ENCODE measurements at places on chromosomes 12 and 14.

DNA sequence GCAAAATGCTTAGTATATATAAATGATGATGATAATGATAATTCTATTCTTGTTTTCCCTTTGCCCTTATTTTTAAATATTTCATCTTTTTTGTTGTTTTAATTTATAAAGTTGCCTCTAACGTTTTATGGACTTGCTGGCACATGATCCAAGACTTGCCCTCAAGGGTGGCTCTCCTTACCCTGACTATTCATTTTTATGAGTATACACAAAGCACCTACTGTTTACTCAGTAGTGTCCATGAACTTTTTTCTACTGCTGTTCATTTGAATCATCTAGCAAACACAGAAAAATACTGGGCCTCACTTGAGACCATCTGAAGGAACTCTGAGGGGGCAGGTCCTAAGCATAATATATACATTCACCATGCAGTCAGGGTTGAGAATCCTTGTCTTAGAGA is 276.2 kb downstream of the AACS start:
- DNase-seq, result no peak

DNA sequence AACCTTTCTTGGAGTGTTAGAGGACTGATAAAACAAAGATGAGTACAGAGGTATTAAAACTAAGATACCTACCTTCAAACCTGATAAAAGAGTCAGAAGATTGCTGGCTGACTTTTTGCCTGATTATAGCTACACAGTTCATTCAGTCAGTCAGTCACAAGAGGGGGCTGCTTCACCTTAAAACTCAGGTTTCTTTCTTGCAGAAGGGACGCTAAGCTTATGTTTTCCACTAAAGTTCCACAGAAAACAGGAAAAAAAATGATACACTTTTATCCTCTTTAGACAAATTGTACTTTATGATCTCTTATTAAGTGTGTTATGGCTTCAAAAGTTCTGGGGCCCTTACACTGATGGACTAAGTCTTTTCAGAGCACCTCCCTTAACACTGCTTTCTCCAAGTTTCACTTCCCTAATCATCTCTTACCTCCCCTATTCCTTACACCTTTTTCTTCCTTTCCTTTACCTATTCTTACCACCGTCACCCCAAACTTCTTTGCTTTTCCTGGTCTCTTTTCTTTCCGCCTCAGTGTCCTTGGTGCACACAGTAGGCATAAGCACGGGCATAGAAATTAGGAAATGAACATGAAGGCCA is 448.7 kb upstream of the OR4E1 start:
- DNase-seq, result no peak

- DNase-seq, result no peak
These were observed 5.9 kb downstream of the CLSTN3 start for GRCh38 chr12:7136071-7136470.

DNA sequence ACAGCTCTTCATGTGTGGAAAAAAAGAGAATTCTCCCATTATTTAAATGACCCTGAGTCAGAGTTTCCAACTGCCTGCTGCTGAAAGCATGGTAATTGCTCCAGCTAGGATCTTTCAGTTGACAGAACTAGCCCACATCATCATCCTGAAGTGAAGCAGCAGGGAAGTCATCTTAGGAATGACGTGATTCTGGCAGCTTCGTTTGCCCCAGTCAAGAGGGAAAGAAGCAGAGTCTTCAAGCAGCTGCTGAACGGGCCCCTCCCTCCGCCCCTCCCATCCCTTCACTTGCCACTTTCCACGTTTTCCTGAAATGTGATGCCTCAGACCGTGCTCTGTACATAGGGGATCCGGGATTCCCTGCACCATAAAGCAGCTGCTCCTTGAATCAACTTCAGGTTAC is 455.0 kb upstream of the TMEM132C start:
- no peak for DNase-seq

DNA sequence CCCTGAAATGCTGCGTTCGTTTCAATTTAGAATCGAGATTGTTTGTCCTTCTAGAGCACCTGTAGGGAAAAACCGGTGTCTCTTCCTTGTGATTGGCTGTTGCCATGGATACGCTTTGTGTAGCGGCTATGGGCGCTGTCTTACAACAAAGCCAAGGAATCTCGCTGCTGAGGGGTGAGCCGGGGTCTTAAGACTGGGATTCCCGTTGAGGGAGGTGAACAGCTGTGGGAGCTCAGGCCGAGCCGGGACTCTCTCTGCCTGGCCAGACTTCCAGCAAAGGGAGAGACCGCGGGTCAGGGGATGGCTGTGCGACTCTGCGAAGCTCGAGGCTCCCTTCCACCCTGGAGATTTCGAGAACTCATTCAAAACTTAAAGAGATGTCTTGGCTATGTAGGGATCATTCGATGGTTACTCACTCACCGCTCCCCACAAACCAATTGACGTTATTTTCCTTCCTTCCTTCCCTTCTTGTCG is at the start of the genes LRRIQ1 and TSPAN19:
TSS of gene LRRIQ1 (plus strand) at position 118 of the 474 bp plus-strand sequence. CDS start 1,826 bp downstream, outside the sequence.
TSS of gene TSPAN19 (minus strand) at position 44 of the 474 bp plus-strand sequence. CDS start 6,331 bp downstream, outside the sequence.
- peak; percentile 67 for DNase-seq

DNA sequence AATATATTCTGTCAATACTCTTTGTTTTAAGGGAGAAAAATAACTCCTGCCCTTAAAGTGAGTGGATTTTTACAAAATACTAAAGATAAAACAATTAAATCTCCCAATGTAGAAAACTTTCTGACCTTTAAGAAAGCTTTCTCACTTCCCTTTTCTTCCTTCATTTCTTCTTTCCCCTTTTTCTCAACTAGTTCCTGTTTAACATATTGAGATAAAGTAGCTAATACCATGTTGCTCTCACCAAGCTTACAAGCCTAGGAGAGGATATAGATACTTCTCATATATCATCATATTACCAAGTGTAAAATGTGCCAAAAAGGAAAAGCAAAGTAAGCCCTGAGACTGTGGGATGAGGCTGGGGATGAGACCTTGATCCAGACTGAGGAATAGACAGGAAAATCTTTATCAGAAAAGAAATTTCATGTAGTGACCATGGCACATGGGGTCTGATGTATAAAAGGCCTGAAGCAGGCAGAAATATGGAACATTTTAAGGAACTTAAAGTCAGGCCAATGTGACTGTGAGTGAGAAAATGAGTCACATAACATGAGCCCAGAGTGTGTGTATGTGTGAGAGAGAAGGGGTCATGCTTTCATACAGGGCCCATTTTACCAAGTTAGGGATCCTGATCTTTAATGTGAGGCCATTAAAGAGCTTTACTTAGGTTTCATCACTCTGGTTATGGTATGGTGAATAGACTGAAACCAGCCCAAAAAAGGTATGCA is 1.6 kb upstream of the RPL10L start:
- DNase-seq, result no peak

- DNase-seq, result no peak
These were observed 452.6 kb downstream of the ZFP36L1 start for GRCh38 chr14:68340262-68340661.

- no peak for DNase-seq
These were observed 22.5 kb downstream of the RFLNA start for GRCh38 chr12:124317400-124317799.

- DNase-seq, result no peak
These were observed 1031.8 kb downstream of the GALC start for GRCh38 chr14:86961106-86961716.

GRCh38 chr12:34338751-34339150 is 316.5 kb downstream of the ALG10 start:
- DNase-seq, result no peak

DNA sequence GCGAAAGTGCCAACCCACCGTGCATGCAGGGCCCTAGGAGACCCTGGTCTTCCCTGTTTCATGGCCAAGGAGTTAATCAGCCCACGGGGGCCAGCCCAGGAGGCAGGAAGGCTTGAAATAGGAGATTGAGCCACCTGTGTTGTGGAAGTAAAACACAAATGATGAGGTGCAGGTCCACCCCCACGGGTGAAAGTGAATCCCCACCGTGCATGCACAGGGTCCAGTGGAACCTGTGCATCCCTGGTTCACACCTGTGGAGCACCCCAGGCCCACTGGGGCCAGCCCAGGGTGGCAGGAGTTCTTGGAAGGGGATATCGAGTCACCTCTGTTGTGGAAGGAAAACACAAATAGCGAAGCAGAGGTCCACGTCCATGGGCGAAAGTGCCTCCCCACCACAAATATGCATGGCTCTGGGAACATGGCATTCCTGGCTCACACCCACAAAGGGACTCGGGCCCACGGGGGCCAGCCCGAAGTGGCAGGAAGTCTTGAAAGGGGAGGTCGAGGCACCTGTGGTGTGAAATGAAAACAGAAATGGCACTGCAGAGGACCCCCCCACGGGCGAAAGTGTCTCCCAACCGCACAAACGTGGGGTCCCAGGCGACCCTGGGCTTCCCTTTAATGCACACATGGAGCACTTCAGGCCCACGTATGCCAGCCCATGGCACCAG is 381.5 kb downstream of the ALG10 start:
- DNase-seq, result peak; percentile 56

- no peak for DNase-seq
These were observed 37.7 kb downstream of the SPATS2 start for GRCh38 chr12:49404956-49405355.

GRCh38 chr12:2234091-2234490 is 181.3 kb downstream of the CACNA1C start:
- no peak for DNase-seq

- no peak for DNase-seq
These were observed 762.4 kb downstream of the SLC6A15 start for GRCh38 chr12:84150201-84150600.

DNA sequence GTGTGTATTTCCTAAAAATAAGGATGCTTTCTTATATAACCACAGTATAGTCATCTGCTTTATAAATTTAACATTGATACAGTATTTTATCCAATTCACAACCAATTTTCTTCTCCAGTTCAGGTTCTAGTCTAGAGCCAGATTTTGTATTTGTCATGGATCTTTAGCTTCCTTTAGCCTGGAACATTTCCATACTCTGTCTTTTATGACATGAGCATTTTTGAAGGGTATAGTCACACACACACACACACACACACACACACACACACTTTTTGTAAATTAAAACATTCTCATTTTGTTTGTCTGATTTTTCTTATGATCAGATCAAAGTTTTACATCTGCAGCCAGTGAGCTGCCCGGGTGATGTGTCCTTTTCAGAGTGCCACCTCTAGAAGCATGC is 25.4 kb downstream of the CGRRF1 start:
- no peak for DNase-seq

- no peak for DNase-seq
These were observed 6.1 kb downstream of the NEK9 start for GRCh38 chr14:75120541-75121291.

GRCh38 chr12:19577281-19577530 is 137.9 kb downstream of the AEBP2 start:
- no peak for DNase-seq

DNA sequence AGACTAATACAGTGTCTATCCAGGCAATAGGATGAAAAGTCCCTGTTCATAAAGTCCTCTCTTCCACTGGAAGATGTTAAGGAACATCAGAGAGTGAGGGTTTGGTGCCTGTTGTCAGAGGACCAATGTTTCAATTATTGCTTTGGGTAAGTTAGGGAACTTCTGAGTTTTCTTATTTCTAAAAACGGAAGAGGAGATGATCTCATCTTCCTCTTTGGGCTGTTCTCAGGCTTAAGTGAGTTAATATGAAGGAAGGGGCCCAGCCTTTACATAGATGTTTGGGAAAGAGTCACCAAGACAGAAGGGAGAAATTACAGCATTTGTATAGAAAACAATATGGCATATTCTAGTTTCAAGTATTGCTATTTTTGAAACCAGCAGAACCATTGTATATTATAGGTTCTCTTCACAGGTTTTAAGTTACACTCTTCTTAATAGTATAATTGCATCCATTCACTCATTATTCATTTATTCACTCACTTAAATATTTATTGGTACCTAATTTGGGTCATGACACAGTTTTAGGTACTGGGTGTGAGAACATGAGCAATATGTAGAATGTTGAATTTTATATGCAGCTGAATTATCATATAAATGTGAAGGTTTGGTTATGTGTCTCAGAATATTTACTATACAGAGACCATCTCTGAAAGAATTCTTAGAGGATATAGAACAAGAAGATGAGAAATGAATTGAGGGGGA is 68.5 kb upstream of the LRIG3 start:
- DNase-seq, result no peak

- DNase-seq, result no peak
These were observed 8.5 kb upstream of the OR4Q2 start for GRCh38 chr14:19993438-19993837.

DNA sequence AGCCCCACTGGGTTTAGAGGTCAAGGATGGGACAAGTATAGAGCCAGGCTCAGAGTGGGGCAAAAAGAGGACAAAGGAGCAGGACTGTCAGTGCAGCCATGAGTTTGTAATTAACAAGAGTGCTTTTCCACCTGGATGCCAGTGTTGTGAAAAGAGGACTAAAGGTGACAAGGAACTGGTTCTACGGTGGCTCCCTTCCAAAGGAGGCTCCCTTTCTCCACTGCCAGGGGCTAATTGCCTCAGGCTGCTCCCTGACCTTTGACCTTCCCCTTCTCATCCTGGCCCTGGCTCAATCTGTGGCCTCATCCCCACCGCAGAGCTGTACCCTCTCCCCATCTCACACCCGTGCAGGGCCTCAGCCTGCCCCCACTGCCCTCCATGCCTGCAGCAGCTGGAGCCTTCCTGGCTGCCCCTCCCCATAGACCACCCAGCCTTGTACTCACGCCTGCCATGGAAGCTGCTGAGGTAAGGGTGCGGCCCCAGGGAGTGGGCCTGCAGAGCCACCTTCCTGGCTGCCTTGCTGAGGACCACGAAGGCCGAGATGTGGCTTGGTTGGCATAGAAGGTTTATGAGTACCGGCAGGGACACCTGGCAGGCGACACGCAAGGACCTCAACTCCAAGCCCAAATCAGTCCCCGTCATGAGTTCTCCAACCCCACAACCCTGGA is 24.8 kb upstream of the FKBP4 start:
- no peak for DNase-seq

DNA sequence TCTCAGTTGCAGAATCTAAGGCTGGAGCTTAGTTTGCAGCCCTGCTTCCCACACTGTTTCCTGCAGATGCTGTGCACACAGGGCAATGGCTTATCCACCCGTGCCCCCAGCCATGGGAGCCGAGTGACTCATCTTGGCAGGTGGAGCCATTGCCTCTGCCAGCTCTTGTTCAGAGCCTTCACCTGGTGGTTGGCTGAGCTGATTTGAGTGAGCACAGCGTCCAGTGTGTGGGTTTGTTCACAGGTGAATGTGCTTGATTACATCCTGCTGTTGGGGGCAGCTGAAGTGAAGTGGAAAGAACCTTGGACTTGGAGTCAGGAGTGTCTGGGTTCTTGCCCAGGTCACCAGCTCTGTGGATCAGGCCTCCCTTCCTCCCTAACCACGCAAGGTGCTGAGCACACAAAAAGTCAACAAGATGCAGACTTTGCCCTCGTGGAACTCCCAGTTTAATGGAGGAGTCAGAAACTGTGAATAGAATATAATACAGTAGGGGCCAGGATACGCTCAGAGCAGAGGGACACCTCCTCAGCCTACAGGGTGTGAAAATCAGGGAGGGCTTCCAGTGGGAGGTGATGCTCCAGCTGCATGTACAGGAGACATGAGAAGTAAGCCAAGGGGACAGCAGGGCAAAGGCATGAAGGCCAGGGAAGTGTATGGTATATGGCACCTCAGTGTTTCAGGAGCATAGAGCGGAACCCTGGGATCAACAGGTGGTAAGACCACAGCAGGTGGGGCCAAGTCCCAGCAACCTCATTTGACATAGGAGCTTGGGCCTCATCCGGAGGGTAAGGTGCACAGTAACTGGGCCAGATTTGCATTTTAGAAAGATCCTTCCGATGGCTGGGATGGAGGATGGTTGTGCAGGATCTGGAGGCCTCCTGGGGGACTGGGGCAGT is 22.8 kb downstream of the JDP2 start:
- no peak for DNase-seq

GRCh38 chr14:101559624-101560533 is 1.4 kb upstream of the DIO3 start:
- no peak for DNase-seq

Measured in ascending aorta (tissue), 2 donors.